ENCODE measurements at places on chromosomes 16 and 17. TPM values are rescaled to one million over a fixed set of nuclear protein-coding genes. Genes with fewer than 3 reads are reported as not detected.
A peak's percentile ranks its signal among the peaks of the same experiment; 100 is the strongest.

Gene FN3K
- total RNA-seq: 12.2 TPM

DNA sequence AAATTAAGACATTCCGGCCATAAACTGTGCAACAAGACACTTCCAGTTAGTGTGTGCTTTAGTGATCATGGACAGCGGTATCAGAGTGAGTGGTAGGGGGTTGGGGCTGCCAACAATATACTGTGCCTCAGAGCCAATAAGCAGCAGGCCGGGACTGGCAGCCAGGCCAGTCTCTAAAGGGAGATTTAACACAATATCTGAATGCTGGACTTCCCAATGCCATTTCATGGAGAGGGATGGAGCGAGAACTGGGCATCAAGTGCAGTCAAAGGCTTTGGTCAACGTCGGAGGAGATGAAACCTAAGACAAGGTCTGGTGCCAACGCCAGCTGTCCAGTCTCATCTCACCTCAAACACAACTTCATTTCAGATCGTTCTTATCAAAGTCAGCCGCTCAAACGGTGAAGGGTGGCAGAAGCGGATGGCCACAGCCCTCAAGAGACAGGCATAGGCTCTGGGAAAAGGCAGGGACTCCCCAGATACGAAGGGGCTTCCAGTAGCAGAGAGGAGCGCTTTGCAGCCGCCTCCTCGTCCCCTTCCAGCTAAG, 935 bp downstream of the USP32 start:
- peak; percentile 13 for DNase-seq

- no peak for DNase-seq
Measured at GRCh38 chr17:37109731-37110710, 161.3 kb downstream of the AATF start.

DNA sequence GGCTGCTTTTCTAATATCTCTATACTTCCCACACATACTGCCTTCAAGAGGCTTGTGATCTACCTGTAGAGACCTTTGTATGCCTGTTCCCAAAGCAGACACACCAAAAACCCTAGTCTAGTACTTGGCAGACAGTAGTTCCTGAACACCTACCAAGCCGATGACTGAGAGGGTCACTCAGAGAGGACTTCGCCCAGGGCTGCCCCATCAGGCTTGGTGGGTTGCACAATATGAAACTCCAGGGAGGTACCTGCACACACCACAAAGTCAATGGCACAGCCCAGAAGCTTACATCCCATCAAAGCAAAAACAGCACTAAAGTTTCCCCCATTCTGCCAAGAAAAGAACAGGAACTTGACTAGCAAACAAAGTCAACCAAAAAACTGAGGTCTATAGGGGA, 30.3 kb downstream of the ASPA start:
- DNase-seq: no peak

- DNase-seq: no peak
Measured at GRCh38 chr16:75160386-75160785, 12.1 kb downstream of the ZFP1 start.

Gene CDH1
- 2.4 TPM for total RNA-seq

GRCh38 chr17:5431949-5432556, 6.9 kb downstream of the C1QBP start:
- no peak for DNase-seq

Gene FBXW10B
- 1.1 TPM for total RNA-seq

DNA sequence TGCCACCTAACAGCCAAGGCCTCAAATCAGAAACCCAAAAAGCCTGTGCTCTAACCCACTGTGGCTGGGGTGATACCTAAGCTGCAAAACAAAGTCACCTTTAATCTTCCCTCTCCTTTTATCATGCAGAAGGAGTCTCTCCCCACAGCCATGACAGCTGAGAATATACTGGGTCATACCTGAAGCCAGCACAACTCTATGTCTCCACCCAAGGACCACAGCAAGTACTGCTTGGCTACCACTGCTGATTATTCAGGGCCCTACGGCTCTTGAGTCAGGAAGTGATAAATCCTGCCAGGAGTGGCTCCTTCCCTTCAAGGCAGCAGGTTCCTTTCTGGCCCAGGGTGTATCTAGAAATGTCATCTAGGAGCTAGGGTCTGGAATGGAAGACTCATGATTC, 151.5 kb upstream of the TOM1L1 start:
- DNase-seq: no peak

Gene MVD
- total RNA-seq: 63.4 TPM

Gene OTOP3
- total RNA-seq: not detected

Gene ENPP7
- not detected for total RNA-seq

DNA sequence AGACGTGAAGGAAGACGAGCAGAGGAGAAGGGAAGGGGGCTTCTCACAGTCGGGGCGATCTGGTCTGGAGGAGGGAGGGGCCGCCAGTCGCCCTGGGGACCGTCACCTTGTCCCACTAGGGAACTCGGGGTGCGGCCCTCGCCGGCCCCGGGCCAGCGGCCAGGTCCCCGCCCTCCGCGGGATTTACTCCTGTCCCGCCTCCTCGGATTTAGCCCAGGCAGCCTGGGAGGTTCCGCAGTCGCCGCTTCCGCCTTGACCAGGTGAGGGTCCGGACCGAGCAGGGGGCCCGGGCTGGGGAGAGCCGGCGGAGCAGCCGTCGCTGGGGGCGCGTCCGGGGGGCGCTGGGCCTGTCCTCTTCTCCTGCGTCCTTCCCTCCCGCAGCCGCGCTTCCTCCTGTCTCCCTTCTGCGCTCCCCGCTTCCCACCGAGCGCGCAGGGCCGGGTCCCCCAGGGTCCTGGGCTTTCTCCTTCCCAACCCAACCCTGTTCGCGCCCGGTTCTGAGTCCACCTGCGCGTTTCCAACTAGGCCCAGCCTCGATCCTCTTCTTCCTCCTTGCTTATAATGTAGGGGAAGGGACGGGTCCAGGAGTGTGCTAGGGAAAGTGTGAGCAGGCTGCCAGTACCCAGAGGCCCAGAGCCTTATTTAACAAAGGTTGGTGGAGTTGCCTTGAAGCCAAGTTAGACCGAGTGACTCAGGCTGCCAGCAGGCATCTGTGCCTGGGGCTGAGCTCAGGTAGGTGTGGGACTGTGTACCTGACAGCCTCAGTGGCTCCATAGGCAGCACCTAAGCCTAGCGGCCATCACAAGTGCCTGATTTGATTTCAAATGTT, at the start of gene TNK1:
TSS of gene TNK1 (plus strand) at position 235 of the 829 bp plus-strand sequence. CDS start 1,838 bp downstream, outside the sequence.
- DNase-seq: no peak

Gene ASGR1
- total RNA-seq: 1.3 TPM

DNA sequence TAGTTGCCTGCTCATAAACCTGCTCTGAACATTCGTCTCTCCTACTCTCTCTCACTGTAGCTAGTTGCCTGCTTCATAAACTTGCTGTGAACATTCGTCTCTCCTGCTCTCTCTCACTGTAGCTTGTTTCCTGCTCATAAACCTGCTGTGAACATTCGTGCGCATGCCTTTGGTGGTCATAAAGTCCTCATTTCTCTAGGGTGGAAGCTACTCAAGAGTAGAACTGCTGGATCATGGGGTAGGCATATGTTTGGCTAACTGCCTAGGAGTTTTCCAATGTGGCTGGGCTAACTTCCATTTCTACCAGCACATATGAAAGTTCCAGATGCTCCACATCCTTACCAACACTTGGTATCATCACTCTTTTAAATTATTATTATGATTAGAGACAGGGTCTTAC, 174.6 kb upstream of the RPH3AL start:
- DNase-seq: no peak

Gene KRTAP2-2
- not detected for total RNA-seq

- no peak for DNase-seq
Measured at GRCh38 chr17:43611230-43611969, 50.3 kb downstream of the MEOX1 start.

Gene SMARCD2
- total RNA-seq: 123 TPM

DNA sequence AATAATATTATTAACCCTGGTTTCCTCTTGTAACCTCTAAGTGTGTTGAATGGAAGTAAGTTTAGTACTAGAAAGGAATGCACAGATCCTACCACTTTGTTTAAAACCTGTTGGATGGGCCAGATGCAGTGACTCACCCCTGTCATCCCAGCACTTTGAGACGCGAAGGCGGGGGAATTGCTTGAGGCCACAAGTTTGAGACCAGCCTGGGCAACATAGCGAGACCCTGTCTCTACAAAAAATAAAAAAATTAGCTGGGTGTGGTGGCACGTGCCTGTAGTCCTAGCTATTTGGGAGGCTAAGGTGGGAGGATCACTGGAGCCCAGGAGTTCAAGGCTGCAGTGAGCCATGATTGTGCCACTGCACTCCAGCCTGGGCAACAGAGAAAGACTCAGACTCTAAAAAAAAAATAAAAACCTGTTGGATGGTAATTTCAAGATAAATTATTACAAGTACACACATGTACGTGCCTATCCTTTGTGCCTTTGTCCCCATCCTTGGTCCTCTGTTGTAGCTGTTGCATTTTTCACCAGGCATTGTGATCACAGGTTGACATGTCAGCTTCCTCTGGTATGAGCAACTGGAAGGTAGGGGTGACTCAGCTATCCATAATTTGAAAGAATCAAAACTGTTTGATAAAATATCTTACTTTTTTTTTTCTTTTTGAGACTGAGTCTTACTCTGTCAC, 30.7 kb upstream of the METTL9 start:
- no peak for DNase-seq

DNA sequence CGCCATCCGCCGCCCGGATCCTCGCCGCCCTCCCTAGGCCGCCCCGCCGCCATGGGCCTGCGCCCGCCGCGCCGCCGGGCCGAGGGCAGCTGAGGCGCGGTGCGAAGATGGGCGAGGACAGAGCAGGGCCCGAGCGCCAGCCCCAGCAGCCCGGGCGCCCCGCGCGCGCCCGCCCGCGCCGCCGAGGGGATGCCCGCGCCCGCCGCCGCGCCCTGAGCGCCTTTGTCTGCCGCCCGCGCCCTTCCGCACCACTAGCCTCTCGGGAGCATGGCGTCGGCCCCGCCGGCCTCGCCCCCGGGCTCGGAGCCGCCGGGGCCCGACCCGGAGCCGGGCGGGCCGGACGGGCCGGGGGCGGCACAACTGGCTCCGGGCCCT, 278 bp downstream of the RAB11FIP3 start:
- no peak for DNase-seq

Gene POLG2
- total RNA-seq: 59.3 TPM

DNA sequence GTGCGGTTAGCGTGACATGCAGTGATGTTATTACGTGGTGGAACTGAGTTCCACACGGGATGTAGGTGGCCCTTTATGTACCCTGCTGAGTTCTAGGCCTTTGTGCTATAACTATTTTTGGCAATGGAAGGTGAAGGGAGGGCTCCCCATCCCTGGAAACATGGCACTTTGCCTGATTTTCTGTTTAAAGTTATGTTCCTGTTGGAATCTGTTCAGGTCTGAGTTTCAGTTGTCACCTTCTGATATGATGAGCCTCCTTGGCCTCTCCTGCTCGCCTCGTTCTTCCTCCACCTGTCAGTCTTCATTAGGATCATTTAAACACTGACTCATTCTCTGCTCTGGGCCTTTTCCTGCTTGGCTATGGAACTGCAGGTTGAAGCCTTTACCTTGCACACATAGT, 200.6 kb downstream of the FTO start:
- no peak for DNase-seq

- no peak for DNase-seq
Measured at GRCh38 chr17:43465049-43465448, 18.7 kb upstream of the DHX8 start.

DNA sequence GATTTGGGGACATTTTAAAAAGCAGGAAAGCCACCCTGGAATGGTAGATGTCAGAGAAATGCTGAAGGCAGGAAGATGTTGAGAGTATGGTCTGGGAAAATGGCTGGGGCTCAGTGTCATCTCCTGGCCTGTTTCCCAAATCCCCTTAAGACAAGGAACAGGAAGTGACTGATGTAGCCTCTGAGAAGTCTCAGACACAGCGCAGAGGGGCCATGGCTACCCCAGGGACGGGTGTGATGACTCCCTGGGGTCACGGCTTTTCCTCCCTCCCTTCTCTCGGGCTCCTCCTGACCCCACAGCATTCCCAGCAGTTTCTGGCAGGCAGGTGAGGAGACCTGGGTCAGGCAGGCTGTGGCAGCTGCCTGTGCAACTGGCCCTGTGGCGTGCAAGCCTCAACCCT, 45.4 kb downstream of the RAP1GAP2 start:
- no peak for DNase-seq

- DNase-seq: no peak
Measured at GRCh38 chr17:55343900-55344513, 77.6 kb downstream of the MMD start.

- no peak for DNase-seq
Measured at GRCh38 chr17:51580869-51581268, 320.5 kb downstream of the UTP18 start.

GRCh38 chr16:16105646-16106045, 117.6 kb downstream of the ABCC6 start:
- DNase-seq: no peak

DNA sequence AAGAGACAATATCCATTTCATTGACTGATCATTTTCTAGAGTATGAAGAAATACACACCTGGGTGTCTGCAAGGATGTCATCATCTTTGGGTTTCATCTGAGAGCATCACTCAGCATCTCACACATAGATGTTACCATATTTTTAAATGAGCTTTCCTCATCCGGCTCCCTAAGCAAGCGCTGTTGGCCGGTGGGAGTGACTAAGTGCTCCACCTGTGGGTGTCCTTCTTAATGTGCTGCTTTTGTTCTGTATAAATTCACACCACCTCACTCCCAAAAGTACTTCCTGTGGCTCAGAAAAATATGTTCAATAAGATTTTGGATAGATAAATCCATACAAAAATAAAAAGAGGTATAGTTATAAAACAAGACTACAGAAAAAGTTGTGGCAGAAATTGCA, 7.4 kb downstream of the SSTR2 start:
- DNase-seq: no peak

DNA sequence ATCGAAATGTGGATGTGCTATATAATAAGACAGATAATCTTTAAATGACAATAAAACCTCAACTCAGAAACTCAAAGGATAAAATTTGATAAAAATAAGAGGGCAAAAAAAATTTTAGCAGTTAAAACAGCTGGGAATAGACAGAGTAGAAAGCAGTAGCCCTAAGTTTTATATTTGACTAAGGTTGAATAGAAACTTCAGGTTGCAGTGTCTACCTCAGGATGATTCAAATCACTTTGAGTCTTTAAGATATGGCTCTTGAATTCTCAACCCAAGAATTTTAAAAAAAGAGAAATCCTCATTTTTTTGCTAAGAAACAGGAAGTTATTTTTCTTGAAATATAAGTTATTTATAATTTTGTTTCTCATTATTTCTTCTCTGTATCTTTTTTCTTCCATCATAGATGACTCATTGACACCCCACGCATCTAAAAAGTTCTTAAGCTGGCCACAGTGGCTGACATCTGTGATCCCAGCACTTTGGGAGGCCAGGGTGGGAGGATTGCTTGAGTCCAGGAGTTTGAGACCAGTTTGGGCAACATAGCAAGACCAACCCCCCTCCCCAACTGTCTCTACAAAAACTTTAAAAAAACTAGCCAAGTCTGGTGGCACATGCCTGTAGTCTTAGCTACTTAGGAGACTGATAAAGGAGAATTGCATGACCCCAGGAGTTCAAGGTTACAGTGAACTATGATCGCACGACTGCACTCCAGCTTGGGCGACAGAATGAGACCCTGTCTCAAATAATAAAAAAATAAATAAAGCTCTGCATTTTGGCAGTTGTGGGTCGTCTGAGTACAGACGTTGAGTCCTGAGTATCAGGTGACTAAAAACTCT, 23.9 kb downstream of the NFAT5 start:
- no peak for DNase-seq

Data from T-cell (primary cell).